ENCODE measurements at places on chromosomes 1 and 21. TPM values are rescaled to one million over a fixed set of nuclear protein-coding genes. Genes with fewer than 3 reads are reported as not detected.

GRCh38 chr21:16932314-16932713 is 580.5 kb upstream of the CXADR start:
- DNase-seq: no peak

DNA sequence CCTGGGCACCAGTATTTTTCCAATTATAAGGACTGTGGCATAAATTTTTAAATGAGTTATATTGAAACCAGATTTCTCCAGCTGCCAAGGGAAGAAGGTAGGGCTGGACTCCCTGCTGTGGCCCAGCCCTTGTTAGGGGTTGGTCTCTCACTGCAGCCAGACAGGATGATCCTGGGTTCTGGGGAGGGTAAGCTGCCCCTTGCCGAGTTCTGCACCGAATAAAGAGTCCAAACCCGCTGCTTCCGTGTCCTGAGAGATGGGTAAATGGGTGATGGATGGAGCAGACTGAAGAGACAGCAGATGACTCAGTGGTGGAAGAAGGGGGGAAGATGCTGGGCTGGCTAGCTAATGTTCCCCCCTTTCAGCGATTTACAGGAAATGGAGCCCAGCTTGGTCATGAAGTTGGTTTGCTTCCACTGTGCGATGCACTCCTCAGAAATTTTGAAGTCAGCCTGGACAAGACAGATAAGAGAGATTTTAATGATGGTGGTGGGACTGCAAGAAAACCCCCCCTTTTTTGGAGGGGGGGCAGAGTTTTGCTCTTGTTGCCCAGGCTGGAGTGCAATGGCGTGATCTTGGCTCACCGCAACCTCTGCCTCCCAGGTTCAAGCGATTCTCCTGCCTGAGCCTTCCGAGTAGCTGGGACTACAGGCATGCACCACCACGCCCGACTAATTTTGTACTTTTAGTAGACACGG is 41.4 kb downstream of the YARS1 start:
- DNase-seq: no peak

DNA sequence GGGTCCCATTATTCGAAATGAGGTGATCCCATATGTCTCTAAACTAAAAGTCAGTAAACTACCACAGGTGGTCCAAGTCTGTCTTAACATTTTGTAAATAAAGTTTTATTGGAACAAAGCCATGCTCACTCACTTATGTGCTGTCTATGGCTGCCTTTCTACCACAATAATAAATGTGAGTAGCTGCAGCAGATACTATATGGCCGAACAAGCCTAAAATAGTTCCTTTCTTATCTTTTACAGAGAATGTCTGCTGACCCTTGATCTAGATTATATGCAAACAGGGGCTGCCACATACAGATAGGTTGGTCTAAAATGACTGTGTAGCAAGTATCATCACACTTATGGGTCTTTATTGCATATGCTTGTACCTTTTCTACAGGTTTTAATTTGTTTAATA is 140.0 kb downstream of the VAV3 start:
- no peak for DNase-seq

DNA sequence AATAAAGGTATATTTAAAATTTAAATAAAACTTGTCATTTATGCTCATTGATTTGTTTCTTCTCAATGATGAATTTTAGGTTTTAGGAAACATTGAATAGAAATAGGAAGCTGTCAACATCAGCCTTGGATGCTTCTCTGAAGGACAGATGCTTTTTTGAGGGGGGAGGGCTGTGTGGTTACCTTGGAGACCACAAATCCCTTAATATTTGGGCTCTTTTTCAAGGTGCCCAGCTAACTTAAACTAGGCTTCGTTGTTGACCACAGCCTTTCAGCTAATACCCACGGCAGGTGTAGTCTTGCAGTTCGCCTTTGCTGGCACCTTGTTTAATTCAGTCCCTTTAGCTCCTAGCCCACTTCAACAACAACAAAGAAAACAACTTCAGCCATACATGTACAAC is 22.5 kb downstream of the TENT5C start:
- DNase-seq: no peak

DNA sequence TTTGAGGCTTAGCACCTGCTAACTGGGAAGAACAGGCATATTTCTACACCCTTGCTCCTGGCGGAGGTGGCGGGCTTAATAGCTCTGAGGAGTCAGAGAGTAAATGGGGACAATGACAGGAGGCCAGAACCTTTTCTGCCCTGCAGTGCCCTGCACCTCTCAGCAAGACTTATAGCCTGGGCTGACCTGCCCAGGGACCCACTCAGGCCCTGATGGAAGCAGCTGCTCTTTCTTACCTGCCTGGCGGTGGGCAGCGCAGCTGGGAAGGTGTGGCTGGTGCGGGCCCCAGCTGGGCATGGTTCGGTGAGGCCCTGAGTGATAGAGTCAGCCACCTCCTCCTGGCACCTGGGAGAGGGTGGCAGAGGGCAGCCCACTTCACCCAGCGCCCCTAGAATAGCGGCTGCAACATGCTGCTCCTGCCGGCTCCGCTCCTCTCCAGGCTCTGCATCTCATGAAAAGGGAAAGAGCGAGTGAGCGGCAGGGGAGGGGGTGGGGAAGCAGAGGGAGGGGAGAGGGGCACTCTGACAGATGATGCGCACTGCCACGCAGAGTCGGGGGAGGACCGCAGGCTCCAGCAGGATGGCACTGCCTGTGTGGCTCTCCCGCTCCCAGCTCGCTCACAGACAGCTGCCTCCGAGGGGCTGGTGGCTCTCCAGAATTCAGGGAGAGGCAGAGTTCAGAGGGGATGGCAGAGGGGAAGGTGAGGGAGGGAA is at the start of gene RGS8:
TSS of gene RGS8 (minus strand) at position 472 of the 713 bp plus-strand sequence. CDS start 14,938 bp downstream, outside the sequence.
- DNase-seq: no peak

DNA sequence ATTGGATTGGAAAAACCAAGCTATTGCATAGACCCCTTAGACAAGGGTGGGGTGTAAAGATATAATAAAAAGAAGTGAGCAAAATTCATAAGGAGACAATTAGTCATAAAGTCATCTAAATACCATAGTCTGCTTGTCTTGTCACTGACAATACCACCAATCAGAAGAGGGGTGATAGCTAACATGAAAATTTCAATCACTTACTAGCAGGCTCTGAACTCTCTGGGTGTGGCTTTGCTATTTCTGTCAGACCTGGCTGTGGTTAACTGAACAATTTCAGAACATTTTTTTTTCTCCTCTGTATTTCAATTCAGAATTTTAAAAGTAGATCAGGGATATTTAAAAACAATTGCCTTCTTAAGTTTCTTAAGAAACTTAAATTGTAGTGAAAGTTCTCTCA is 158.5 kb upstream of the PRMT6 start:
- no peak for DNase-seq

DNA sequence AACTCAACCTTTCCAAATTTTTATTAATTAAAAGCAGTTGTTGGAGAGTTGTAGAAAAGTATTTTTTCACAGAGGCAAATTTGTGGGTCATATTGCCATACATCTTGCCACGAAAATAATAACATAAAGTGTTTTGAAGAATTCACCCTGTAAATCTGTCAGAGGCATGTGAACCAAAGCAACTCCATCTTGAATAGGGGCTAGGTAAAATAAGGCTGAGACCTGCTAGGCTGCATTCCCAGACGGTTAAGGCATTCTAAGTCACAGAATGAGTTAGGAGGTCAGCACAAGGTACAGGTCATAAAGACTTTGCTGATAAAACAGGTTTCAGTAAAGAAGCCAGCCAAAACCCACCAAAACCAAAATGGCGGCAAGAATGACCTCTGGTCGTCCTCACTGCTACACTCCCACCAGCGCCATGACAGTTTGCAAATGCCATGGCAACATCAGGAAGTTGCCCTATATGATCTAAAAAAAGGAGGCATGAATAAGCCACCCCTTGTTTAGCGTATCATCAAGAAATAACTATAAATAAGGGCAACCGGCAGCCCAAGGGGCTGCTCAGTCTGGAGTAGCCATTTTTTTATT is 4.4 kb upstream of the CNN3 start:
- no peak for DNase-seq

DNA sequence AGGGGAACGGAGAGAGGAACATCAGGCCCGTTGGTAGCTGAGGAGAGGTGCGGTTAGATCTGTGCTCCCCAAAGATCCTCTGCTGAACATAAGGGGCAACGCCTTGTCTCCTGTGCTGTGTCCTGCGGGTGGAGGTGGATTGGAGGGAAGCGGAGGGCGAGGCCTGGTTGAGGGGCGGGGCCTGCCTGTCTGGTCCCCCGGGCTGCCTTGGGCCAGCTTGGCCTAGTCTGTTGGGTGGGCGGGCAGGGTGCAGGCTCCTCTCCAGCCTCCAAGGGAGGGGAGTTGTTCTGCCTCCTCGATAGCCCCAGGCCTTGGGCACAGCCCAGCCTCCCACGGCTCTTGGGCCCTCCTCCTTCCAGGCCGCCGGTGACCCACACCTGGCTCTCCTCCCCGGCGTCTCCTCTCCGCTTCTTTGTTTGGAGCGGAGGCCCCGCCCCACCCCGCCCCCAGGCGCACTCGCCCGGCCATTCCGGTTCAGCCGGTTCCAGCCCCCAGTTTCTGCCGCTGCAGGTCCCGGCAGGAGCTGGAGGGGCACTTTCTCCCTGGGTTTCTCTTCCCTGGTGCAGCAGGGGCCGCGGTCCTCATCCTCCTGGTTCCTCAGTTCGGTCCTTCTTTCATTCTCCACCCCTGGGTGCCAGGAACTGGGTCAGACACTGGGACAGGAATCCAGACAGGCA is 19.4 kb downstream of the PTPRF start:
- no peak for DNase-seq

- DNase-seq: no peak
Measured at GRCh38 chr1:155871390-155871789, 12.0 kb downstream of the SYT11 start.

DNA sequence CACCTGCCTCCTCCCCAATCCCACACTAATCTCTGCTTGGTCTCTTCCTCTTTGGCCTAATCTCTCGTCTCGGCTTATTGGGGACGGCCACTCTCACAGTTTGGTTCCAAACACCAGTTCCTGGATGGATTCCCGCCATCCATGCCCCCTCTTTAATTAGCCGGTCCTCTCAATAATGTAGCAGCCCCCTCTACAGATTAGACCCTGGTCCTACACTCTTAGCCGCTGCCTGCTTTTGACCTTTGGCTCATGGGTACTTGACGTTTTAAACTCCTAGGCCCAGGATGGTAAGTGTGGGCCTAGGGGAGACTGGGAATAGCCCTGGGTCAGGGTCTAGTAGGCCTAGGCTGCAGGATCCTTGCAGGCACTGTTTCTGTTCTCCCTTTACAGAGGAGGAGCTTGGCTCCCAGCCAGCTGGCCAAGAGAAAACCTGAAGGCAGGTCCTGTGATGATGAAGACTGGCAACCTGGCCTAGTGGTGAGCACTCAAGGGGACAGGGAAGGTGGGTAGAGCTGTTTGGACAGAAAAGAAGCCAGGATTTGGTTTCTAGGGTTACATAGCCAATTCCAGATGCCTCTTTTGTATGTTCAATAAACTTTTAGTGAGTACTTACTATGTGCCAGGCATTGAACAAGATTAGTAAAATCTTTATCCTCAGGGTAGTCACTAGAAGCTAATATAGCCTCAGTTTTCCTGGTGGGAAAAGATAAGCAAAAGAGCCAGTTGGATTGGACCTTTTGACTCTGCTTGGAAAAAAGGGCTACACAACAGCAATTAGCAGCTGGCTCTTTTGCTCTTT is 758 bp downstream of the RAD54L start:
- DNase-seq: no peak

DNA sequence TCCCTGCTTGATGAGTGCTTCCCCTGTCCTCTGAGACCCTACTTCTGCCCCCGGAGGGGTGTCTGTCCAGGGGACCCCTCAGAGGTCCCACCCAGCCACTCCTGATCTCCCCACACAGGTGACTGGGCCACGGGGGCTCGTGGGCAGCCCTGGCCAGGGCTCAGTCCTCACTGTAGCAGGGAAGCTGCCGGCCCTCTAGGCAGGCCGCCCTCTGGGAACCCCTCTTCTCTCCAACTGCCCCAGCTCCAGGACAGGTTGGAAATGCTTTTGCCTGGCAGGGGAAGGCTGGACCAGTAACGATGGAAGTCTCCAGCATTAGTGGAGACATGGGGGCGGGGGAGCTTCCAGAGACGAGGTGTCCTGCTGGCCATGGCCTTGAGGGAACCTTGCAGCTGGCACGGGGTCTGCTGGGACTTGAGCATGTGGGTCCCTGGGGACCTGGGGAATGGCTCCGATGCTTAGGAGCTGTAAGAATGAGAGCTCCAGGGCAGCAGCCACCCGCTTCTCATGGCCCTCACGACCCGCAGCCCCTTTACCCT is 3.1 kb upstream of the FNDC10 start:
- no peak for DNase-seq

GRCh38 chr1:59055908-59056719 is 240.8 kb upstream of the FGGY start:
- DNase-seq: peak; percentile 88

DNA sequence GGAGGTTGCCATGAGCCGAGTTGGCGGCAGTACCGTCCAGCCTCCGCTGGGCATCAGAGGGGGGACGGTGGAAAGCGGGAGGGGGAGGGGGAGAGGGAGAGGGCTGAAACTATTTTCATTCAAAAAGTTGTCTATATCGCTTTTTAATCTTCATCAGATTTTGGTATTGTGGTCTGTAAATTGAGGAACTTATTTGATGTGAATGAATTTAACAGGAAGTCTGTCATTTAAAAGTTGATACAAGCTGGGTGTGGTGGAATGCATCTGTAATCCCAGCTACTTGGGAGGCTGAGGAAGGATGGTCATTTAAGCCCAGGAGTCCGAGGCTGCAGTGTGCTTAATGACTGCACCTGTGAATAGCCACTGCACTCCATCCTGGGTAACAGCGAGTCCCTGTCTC is 3.0 kb upstream of the EPHX4 start:
- DNase-seq: no peak

- no peak for DNase-seq
Measured at GRCh38 chr1:89060091-89060490, 4.9 kb downstream of the GBP1 start.

DNA sequence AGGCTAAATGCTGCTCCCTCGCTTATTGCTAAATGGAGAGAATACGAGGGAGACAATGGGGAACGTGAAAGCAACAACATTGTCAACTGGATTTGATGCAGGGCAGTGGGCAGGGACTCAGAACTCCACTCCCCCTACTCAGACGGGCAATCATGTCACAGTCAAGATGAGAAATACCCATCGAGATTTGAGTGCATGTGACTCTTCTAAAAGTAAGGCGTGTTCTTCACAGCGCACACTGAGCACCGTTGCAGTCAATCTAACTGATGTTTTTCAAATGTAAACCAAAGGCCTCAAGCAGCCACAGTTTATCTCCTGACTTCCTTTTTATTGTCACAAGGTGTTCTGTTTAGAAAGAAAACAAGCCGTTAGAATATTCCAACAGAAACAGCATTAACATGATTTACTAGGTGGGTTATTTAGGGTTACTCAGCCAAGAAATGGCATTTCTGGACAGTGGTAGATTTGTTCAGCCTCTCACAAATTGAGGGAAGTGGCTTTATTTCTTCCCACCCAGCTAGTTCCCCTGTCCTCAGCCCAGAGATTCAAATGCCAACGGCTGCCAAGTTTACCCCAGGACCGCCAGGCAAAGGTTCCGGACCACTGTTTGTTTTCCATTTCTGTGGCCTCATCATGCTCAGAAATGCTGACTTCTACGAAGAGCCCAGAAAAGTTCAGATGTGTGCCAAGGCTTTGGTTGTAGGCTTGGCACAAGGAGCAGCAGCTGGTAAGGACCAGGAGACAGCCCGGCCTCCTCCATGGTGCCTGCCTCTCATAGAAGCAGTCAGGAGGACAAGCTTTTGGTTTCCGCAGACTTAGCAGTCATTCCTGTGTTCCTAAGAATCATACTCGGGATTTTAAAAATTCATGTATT is 171.4 kb downstream of the KIF26B start:
- DNase-seq: no peak

EXOSC10 gene
- total RNA-seq: 48.0 TPM

LRRC3 gene
- total RNA-seq: under 0.01 TPM

MARK1 gene
- 1.6 TPM for total RNA-seq

S100A9 gene
- not detected for total RNA-seq

TMEM82 gene
- total RNA-seq: not detected

RPE65 gene
- total RNA-seq: not detected

NEXN gene
- total RNA-seq: 16.8 TPM
